Stimulated activated effector memory CD8-positive, alpha-beta T cell treated with anti-CD3 and anti-CD28 coated beads, Interleukin-12 subunit alpha, Interleukin-12 subunit beta, amount 100 ng/mL, for 72 hours (primary cell): ENCODE measurements at places on chromosomes 12 and 14.
A peak's percentile ranks its signal among the peaks of the same experiment; 100 is the strongest.

DNA sequence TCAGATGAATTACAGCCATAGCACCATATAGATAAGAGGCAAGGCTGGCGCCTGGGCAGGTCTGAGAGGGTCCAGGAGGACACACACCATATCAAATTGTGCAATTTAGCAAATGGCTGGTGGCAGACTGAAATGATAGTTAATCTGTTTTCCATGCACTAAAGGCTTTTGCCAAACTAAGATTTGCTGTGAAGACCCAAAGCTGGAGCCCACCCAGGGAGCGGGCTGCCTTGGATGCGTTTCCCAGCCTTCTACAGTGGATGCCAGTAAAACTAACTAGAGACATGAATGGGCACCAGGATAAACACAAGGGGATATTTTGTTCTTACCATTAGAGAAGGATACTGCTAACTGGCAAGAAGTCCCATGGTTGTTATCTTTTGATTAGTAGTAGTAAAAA is 475.1 kb downstream of the DPF3 start:
- no peak for DNase-seq

DNA sequence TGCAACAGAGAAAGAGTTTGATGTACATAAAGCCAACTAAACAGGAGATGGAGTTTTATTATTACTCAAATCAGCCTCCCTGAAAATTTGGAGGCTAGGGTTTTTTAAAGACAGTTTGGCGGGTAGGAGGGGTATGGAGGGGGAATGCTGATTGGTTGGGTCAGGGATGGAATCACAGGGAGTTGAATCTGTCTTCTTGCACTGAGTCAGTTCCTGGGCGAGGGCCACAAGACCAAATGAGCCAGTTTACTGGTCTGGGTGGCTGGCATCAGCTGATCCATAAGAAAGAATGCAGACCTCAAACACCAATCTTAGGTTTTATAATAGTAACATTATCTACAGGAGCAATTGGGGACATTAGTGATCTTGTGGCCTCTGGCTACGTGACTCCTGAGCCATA is 64.9 kb downstream of the RIN3 start:
- no peak for DNase-seq

- DNase-seq = no peak
These were observed 609.0 kb upstream of the LMO3 start for GRCh38 chr12:17214929-17215328.

GRCh38 chr12:68432622-68433021 is 100.5 kb upstream of the MDM1 start:
- DNase-seq = no peak

- no peak for DNase-seq
These were observed 10.1 kb upstream of the ATXN7L3B start for GRCh38 chr12:74527491-74527890.

- DNase-seq = no peak
These were observed 205.1 kb downstream of the PTPRO start for GRCh38 chr12:15527201-15528080.

DNA sequence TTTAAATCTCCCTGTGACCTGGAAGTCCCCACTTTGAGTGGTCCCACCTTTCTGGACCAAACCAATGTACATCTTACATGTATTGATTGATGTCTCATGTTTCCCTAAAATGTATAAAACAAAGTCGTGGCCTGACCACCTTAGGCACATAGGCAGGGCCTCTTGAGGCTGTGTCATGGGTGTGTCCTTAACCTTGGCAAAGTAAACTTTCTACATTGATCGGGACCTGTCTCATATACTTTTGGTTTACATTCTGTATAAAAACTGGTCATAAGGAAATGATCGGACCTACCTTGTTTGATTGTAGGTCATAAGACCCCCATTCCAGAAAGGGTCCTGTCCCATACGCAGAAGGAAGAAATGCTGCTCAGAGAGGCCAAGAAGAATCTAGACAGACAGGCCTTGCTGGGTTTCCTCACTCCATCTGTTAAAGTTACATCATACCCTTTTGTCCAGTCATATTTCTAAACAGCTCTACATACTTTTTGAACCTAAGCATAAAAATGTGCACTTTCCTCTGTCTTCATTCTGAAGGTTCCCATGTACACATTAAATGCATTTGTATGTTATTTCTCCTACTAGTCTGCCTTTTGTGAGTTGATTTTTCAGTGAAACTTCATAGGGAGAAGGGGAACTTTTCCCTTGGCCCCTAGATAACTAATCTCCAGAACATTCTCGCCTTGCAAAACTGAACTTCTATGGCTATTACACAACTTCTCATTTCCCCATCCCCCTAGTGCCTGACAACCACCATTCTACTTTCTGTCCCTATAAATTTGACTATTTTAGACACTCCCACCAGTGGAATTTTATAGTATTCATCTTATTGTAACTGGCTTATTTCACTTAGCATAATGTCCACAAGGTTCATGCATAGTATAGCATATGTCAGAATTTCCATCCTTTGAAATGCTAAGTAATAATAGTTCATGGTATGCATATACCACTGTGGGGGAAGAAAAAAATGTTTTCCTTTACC is 30.2 kb upstream of the CPM start:
- no peak for DNase-seq

DNA sequence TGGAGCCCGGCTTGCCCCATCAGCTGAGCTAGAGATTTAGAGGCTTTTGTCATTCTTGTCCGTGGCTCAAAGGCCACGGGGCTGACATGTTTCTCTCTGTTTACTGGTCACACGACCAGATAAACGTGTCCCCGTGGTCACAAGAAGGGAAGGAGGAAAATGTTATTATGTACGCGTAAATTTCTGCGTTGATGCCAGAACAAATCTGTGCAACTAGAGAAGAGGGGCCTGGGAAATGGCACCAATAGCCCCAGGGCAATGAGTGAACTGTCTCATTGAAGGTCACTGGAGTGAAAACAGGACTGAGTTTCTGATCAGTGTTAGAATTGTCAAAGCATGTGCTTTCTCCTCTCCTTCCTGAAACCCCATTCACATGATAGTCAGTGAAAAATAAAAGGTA is 25.3 kb downstream of the OAS2 start:
- no peak for DNase-seq

DNA sequence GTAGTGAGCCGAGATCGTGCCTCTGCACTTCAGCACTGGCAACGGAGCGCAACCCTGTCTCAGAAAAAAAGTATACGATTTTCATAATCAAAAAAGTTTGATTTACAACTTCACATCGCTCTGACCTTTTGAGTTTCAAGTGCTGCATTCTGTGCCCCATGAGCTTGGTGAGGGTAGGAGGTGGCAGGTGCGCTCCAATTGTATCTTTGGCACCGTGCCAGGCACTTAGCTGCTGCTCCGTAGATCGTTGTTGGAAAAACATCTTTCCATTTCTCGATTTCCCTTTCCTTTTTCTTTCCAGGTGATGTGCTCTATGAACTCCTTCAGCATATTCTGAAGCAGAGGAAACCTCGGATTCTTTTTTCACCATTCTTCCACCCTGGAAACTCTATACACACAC is 203.7 kb downstream of the ETV6 start:
- DNase-seq = no peak

- DNase-seq = no peak
These were observed 363 bp upstream of the LMO3 start for GRCh38 chr12:16606201-16606849.

DNA sequence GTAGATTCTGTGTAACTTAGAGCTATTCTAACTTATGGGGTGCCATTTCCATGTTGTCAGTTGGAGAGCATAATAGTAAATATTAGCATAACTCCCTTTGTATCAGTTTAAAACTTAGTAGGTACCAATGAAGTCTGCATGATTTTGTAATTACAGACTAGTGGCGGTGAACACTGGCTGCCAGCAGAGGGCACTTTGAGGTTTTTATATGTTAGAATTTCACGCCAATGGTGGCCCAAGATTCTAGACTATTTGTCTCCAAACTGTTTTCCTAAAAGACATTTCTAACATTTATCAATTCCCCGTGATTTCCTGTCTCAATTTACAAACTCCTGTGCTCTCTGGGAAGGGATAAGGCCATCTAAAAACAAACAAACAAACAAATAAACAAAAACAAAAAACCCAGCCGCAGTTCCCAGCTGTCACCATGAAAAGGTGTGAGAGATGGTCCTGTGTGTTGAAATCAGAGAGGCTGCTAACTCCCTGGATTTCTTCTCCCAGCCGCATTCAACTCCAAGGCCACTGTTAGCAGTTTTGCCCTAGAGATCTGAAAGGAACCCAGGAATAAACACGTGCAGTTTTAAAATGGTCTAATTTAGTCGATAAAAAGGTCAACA is 57.6 kb downstream of the BRMS1L start:
- DNase-seq = no peak

DNA sequence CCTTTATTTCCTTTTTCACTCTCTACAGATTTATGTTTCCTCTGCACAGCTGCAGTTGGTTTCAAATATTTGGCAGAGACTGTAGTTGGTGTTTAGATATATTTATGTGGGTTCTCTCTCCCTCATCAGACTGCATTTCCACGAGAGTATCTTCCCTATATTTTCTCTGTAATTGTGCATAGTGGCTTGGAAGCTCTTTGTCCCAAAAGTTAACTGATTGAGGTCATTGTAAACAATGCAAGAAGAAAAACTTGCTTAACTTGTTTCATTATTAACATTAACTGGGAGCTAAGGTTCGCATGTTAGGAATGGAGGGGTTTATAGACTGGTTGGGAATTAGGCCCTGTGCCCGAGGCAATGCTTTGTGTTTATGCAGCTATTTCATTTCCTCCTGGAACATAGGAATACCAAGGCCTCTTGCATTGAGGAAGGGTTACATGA is 216.9 kb upstream of the HMGA2 start:
- DNase-seq = no peak

- DNase-seq = no peak
These were observed 40.0 kb downstream of the KIF21A start for GRCh38 chr12:39402922-39403321.

DNA sequence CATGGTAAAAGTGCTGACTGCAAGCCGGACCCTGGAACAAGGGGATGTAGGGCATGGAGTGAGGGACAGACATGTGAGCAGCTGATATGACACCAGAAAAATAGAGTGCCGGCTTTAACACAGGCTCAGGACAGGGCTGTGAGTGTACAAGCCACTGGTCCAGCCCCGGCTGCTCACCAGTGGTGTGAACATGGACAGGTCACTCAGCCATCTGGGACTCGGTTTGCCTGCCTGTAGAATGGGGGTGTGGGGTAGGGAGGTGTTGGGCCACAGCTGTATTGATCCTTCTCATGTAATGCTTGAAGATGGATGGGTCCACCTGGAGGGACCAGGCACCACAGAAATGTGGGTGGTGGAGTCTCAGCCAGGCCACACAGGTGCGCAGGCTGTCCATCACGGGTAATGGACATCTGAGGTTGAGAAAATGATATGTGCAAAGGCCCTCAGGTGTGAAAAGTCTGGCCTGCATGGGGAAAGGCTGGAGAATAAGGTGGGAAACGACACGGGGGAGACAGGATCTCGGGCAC is 10.6 kb upstream of the KRT74 start:
- no peak for DNase-seq

DNA sequence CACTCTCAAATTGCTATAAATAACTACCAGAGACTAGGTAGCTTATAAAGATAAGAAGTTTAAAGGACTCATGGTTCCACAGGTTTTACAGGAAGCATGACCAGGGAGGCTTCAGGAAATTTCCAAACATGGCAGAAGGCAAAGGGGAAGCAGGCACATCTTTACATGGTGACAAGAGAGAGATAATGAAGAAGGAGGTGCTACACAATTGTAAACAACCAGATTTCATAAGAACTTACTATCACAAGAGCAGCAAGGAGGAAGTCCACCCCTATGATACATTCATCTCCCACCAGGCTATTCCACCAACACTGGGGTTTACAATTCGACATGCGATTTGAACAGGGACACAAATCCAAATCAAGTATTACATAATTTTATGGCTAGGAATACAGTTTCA is 257.7 kb downstream of the BTG1 start:
- no peak for DNase-seq

GRCh38 chr14:106268013-106268727 is 741.8 kb downstream of the TMEM121 start:
- peak; percentile 63 for DNase-seq

DNA sequence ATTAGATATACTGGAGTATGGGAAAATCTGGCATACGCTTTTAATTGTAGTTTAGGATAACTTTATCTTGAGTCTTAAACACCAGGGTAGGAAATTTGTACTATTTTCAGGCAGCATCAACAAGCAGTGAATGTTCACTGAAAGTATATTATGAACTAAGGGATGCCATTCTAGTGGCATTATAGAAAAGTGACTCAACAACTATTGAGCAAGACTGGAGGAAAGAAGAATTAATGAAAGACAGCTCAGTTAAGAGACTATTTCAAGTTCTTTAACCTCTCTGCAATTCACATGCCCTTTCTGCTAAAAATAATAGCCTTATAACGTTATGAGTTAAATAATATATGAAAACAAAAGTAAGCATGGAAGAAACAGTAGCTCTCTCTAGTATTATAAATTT is 343.1 kb downstream of the FSCB start:
- DNase-seq = no peak

DNA sequence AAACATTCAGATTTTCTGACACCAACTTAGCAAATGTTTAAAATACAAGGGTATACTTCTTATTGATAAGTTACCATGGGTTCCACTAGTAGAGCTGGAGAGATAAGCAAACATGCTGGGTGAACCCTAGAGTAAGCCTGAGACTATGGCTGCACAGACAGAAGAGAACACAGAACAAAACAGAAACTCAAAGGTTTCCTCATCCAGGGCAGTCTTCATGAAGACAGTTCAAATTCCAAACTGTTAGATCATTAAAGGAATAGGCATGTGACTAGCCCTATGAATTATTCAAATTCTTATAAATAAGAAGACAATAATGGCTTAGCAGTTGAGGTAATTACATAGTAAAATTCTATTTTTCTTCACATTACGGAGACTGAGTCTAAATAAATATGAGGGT is 28.1 kb downstream of the BTBD7 start:
- DNase-seq = no peak

DNA sequence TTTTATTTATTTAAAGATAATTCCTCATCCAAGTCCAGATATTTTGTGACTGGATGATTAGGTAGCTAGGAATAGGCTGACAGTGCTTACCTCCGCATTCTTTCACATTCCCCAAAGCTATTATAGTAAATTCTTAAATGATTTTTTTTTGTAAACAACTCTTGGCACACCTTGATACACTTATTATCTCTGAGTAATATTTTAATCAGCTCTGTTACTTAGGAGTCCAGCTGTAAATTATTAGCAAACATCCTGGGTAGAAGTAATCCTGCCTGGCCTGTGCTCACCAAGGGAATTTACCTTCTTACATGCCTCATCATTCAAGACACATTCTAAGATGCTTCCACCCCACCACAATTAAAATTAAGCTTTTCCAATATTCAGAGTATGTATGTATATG is 186.1 kb downstream of the SLC2A13 start:
- DNase-seq = no peak

GRCh38 chr14:105148604-105149145 is 19.9 kb downstream of the JAG2 start:
- no peak for DNase-seq
